ENCODE measurements at places on chromosomes 7 and 10.

GRCh38 chr10:77539147-77539935, 98.3 kb downstream of the KCNMA1 start:
- no peak for DNase-seq
- peaks cover 9% of the 10 kb centered on the region for H3K4me1 ChIP-seq
- H3K36me3 ChIP-seq, result no peaks in the 10 kb centered on the region
- H3K4me3 ChIP-seq, result no peak overlapping the region
- H3K27ac ChIP-seq, result no peak overlapping the region

GRCh38 chr7:122305475-122306319, 1.1 kb upstream of the FEZF1 start:
- DNase-seq, result no peak
- H3K36me3 ChIP-seq, result no peaks in the 10 kb centered on the region
- H3K4me1 ChIP-seq, result no peaks in the 10 kb centered on the region
- H3K27ac ChIP-seq, result no peak overlapping the region
- no peak overlapping the region for H3K4me3 ChIP-seq

DNA sequence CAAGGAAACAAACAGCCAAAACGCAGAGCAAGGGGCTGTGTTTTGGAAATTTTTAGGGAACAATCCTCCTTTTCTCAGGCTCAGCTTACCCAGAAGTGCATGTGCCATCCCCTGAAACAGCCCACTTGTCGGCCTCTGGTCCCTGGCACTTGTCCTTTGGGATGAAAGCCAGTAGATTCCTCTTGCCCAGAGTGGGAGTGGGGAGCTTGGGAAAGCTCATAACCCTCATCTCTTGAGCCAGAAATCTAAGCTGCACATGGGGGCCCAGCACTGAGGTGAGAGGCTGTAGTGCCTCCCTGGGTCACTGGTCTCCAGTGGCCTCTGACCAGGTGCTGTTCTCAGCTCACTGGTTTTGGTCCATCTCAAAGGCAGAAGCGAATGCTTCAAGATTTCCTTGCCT, 150.3 kb downstream of the RNF216 start:
- no peak overlapping the region for H3K4me3 ChIP-seq
- peaks cover 44% of the 10 kb centered on the region for H3K4me1 ChIP-seq
- no peak for DNase-seq
- H3K27me3 ChIP-seq, result no peaks in the 10 kb centered on the region
- peaks cover 4% of the 10 kb centered on the region for H3K36me3 ChIP-seq
- peak overlapping the region; percentile 41 for H3K27ac ChIP-seq

- no peaks in the 10 kb centered on the region for H3K36me3 ChIP-seq
- H3K27me3 ChIP-seq, result no peaks in the 10 kb centered on the region
- no peak for DNase-seq
- no peak overlapping the region for H3K4me3 ChIP-seq
These were observed 249.3 kb upstream of the TCERG1L start for GRCh38 chr10:131560706-131561355.

GRCh38 chr10:25902002-25902401, 32.0 kb upstream of the MYO3A start:
- no peaks in the 10 kb centered on the region for H3K36me3 ChIP-seq
- no peaks in the 10 kb centered on the region for H3K4me1 ChIP-seq
- H3K27me3 ChIP-seq, result no peaks in the 10 kb centered on the region
- no peak for DNase-seq

GRCh38 chr7:43294080-43294630, 181.7 kb downstream of the HECW1 start:
- H3K4me3 ChIP-seq, result no peak overlapping the region
- no peaks in the 10 kb centered on the region for H3K36me3 ChIP-seq

DNA sequence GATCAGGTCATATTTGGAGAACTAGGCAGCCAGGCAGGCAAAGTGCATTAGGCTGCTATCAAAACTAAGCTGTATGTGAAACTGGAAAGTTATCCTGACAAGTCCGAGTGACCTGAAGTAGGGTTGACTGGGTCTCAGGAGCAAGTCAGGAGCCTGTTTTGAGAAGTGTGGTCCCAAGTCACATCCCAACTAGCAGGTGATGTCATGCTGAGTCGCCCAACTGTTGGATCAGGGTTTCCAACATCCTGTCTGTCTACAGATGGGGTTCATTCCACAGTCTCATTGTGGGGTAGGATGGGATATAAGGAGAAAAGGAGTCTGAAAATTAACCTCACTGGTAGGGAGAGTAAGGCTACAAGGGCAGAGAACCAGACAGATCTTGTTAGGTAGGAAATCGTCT, 27.0 kb downstream of the SLC26A4 start:
- DNase-seq, result peak; percentile 69
- peaks cover 8% of the 10 kb centered on the region for H3K4me1 ChIP-seq
- H3K36me3 ChIP-seq, result no peaks in the 10 kb centered on the region
- no peaks in the 10 kb centered on the region for H3K27me3 ChIP-seq
- no peak overlapping the region for H3K27ac ChIP-seq

DNA sequence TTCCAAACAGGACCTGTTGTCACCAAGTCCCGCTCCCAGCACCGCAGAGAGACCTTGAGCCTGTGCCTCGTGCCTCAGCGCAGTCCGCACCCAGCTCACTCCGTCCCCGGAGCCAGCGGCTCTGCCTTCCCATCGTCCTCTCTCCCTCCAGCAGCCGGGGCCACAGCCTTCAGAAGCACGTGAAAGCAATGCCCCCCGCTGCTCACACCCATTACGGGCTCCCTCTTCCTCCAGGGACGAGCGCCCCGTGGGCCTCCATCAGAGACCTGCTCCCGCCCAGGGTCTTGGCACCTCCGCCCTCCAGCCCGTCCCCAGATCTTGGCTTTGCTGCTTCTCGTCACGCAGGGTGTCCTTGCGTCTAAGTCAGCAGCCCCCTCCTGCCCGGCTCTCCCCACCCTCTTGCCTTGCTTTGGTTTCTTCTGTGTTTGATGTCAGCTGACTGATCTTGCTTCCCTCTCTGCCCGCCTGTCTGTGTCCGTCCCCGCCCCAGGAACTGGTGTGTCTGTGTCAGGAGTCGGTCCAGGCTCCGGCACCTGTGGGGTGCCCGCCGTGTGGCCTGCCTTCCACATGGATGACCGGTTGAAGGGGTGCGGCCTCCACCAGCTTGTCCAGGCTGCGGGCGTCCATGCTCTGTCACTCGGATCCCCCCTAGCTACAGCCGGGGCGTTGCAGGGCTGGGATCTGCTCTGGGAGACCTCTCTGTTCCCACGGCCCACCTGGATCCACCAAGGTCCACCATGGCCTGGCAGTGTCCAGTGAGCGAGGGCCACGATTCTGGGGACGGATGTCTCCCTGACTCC, 61.9 kb downstream of the FOXL3 start:
- H3K4me1 ChIP-seq, result no peaks in the 10 kb centered on the region
- H3K4me3 ChIP-seq, result no peak overlapping the region
- H3K36me3 ChIP-seq, result no peaks in the 10 kb centered on the region
- no peak overlapping the region for H3K27ac ChIP-seq
- H3K27me3 ChIP-seq, result no peaks in the 10 kb centered on the region
- no peak for DNase-seq

DNA sequence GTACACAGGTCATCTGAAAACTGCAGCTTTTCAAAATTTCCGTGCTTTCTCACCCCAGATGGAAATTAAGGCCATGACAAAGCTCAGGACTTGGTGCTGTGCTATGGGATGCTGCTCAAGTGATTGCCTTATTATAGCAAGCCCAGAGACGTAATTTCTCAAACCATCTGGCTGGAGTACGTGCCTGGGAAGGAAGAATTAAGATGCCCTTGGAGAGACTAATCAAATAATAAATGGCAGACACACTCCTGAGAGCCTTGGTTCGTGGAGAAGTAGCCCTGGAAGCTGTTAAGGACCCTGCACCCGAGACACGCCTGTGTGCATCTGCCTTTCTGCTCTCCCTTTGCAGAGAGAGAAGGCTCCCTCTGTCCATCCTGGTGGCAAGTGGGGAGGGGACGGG, 38.3 kb upstream of the PRLHR start:
- H3K27ac ChIP-seq, result no peak overlapping the region
- no peak overlapping the region for H3K4me3 ChIP-seq
- no peaks in the 10 kb centered on the region for H3K27me3 ChIP-seq
- no peak for DNase-seq
- no peaks in the 10 kb centered on the region for H3K36me3 ChIP-seq

DNA sequence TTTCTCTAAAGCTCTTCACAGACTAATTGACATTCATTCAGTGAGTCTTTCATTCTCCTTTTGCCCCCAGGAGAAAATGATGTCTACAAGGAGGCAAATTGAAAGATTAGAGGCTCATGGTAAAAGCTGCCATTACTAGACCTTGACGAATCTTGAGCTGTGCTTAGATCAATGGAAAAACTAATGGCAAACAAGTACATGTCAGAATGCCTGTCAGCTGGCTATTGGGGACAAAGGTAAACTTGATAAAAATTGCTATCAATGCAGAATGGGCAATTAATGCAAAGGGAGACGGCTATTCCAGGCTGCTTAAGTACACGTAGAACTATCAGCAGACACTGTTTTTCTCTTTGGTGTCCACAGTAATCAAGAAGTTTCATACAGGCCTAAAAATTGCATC, 3.3 kb downstream of the ASAH2 start:
- no peaks in the 10 kb centered on the region for H3K4me1 ChIP-seq
- no peak for DNase-seq
- no peak overlapping the region for H3K27ac ChIP-seq

- H3K4me3 ChIP-seq, result no peak overlapping the region
- H3K27ac ChIP-seq, result no peak overlapping the region
- no peaks in the 10 kb centered on the region for H3K36me3 ChIP-seq
- no peaks in the 10 kb centered on the region for H3K4me1 ChIP-seq
These were observed 115.5 kb upstream of the GNAI1 start for GRCh38 chr7:80018941-80019808.

DNA sequence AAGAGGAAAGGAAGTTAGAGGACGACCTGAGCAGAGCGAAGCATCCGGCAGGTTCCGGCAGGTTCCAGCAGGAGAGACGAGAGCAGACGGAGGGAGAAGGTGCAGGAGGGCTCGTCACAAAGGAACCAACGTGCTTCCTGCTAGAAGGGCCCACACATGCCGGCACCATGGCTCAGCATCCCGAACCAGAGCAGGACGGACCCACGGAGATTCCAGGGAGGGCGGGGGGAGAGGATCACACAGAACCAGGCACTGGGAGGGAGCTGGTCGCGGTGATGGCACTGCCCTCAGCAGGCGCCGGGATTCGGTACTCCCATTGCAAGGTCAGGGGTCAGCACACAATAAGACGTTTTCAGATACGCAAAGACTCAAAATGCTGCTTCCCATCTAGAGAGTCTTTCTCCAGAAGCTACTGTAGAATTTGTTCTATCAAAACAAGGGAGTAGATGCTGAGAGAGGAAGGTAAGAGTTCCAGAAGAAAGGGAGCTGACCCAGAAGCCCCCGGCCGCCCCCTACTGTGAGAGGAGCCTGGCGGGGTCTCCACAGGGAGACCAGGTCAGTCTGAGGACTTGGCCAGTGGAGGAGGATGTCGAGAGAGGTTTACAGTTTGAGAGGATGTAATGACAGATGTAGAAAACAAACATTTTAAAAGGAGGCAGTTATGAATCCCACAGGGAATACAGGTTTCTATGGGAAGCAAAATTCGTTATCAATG, 23.6 kb upstream of the PWWP2B start:
- H3K4me1 ChIP-seq, result no peaks in the 10 kb centered on the region
- no peak overlapping the region for H3K4me3 ChIP-seq
- no peaks in the 10 kb centered on the region for H3K27me3 ChIP-seq

- H3K4me3 ChIP-seq, result no peak overlapping the region
- H3K4me1 ChIP-seq, result peaks cover 4% of the 10 kb centered on the region
- DNase-seq, result no peak
- H3K27me3 ChIP-seq, result no peaks in the 10 kb centered on the region
- H3K27ac ChIP-seq, result no peak overlapping the region
These were observed 286.2 kb downstream of the RPS24 start for GRCh38 chr10:78319841-78320240.

DNA sequence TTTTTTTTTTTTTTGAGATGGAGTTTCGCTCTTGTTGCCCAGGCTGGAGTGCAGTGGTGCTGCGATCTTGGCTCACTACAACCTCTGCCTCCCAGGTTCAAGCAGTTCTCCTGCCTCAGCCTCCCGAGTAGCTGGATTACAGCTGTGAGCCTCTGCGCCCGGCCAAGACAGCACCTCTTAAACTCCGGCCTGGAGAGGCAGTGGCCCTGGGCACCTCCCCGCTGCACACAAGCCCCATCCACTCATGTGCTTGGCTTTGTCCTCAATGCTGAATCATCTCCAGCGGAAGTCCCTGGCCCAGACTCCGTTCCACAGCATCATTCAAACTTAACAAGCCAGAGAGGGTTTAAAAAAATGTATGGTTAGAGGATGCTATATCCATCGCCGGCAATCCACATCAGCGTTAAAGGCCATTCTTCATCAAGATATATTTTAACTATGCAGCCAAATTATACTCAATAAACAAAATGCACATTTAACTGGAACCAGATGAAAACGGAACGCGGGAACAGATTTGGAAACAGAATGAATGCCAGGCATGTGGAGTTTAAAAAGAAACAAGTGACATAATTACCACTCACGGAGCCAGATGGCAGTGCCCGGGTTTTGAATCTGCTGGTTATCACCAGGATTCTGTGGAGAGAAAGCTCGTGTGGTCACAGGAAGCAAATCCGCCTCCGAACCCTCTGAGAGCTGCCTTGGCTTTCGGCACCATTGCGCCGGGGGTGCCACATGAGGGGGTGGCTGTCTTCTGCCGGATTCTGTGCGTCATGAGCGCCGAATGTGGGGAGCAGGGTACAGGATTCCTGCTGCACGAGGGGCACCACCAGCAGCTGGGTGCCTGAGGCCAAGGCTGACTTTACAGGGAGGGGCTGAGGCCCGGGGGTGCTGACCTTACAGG, 45.6 kb upstream of the CFAP46 start:
- no peaks in the 10 kb centered on the region for H3K27me3 ChIP-seq
- H3K27ac ChIP-seq, result peak overlapping the region; percentile 50
- H3K4me1 ChIP-seq, result no peaks in the 10 kb centered on the region
- no peak overlapping the region for H3K4me3 ChIP-seq
- peak; percentile 93 for DNase-seq

GRCh38 chr7:53983480-53983879, 558.7 kb upstream of the VSTM2A start:
- no peak overlapping the region for H3K4me3 ChIP-seq
- no peaks in the 10 kb centered on the region for H3K27me3 ChIP-seq
- H3K27ac ChIP-seq, result no peak overlapping the region
- H3K36me3 ChIP-seq, result no peaks in the 10 kb centered on the region
- no peak for DNase-seq
- H3K4me1 ChIP-seq, result no peaks in the 10 kb centered on the region

Measured in fibroblast of lung (primary cell).